Activated CD8-positive, alpha-beta memory T cell treated with anti-CD3 and anti-CD28 coated beads for 1 hour (primary cell): ENCODE measurements at places on chromosomes 1 and 21.

- no peak for DNase-seq
Observed at GRCh38 chr1:93556291-93556690, 108.4 kb downstream of the FNBP1L start.

DNA sequence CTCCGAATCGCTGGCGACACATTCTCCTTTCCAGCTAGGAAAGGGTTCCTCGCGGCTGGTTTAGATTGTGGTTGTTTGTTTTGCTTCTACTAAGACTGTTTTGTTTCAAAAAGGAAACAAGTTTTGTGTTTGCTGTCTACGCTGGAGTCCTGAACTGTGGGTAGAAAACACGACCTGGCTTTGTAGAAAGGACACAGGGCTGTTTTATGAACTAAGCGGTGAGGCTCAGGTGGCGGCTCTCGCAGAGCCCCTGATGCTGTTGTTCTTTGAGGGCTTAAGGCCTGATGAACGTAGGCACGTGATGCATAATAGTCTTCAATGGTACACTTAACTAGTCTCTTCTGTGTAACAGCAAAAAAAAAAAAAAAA, 27.0 kb upstream of the FHAD1 start:
- DNase-seq = no peak

GRCh38 chr1:6202256-6202655, 2.9 kb upstream of the RPL22 start:
- DNase-seq = no peak

- no peak for DNase-seq
Observed at GRCh38 chr1:171530676-171531075, 45.3 kb downstream of the PRRC2C start.

DNA sequence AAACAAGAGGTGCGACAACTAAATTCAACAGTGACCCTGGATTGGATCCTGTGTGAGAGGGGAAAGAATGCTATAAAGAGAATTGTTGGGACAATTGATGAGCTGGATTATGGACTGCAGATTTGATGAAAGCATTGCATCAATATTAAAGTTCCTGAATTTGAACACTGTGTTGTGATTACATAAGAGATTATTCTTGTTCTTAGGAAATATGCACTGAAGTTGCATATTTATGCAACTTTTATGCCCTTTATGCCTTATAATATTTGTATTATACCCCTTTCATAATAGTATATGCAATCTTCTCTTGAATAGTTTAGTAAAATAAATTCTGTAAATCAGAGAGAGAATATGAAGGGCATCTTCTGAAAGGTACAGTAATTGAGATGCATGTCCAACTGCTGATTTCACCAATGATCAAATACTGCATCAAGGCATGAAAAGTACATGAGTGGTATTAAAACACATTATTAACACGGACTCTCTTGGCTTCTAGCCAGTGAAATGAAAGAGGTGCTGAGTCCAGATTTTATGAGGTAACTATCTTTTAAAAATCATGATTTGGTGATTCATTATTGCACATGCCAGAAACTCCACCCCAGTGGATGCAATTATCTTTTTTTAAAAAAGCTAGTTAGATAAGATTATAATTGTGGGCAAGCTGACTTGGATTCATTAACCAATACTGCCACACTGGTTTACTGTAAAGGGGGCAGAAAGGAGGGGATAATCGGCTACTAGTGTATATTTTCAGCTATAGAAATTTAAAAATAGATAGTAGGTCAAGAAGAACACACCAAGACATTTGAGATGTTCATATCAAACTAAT, 19.9 kb upstream of the LPAR3 start:
- no peak for DNase-seq

DNA sequence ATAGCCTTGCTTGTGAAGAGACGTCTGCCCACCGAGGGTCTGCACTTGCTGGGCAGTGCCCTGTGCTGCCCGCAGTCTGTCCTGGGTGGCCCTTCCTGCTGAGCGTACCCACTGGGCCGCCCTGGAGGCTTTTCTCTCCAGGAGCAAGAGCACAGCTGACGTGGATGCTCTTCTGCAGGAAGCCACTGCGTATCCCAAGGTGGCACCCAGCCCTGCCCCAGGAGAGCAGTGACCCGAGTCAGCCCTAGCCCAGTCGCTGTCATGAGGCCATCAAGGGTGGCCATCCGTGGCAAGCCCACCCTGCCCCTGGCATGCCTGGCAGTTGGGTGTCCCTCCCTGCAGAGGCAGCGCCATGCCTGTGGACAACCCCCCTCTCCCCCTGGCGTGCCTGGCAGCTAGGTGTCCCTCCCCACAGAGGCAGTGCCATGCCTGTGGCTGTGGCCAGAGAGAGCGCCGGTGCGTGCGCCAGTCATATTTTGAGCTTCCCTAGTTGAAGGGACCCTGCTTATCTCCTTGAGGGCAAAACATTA, 51.3 kb upstream of the COL6A1 start:
- DNase-seq = no peak
